Mesothelial cell of epicardium (in vitro differentiated cells): ENCODE measurements at places on chromosomes 13 and 19.

DNA sequence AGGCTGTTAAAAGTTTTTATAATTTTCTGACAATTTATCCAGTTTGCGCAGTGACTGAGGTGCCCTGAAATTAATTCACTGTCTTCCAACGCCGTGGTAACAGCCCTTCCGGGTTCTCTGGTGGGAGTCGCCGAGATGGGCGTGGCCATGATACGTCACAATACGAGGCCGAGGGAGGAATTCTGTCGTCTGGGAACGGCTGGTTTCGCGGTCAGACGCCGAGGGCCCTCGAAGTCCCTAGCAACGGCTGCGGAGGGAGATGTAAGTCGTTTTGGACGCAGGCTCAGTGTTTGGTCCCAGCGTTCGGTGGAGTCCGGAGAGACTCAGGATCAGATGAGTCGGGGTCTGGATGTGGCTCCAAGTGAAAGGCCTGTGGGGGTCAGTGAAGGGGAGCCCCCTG lies 21.7 kb downstream of the ZNF613 start:
- no peak overlapping the region for H3K27ac ChIP-seq
- H3K4me3 ChIP-seq = no peak overlapping the region
- no peaks in the 10 kb centered on the region for H3K27me3 ChIP-seq
- H3K4me1 ChIP-seq = no peaks in the 10 kb centered on the region

DNA sequence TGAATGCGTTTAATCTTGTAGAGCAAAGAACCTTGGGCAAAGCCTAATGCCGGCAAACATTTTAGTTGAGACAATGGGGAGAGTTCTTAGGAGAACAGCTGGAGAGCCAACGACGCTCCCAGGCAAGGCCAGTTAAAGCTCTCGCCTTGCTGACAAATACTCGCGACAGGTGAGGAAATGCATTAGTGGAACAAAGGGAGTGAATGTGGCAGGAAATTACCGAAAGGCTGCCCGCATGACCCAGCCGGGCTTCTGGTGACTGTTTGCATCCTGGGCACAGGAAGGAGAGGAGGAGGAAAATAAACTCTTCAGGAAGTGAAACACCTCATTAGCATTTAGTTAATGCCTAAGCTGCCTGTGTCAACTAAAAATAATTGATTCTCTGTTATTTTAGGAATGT lies 74.6 kb downstream of the SHISA2 start:
- H3K27ac ChIP-seq = no peak overlapping the region
- H3K4me3 ChIP-seq = no peak overlapping the region
- H3K4me1 ChIP-seq = peaks cover 29% of the 10 kb centered on the region
- no peak for DNase-seq
- peaks cover 3% of the 10 kb centered on the region for H3K27me3 ChIP-seq

GRCh38 chr13:97975848-97976609 lies 22.6 kb downstream of the IPO5 start:
- H3K4me1 ChIP-seq = peaks cover 22% of the 10 kb centered on the region
- H3K4me3 ChIP-seq = peak overlapping the region; percentile 89

DNA sequence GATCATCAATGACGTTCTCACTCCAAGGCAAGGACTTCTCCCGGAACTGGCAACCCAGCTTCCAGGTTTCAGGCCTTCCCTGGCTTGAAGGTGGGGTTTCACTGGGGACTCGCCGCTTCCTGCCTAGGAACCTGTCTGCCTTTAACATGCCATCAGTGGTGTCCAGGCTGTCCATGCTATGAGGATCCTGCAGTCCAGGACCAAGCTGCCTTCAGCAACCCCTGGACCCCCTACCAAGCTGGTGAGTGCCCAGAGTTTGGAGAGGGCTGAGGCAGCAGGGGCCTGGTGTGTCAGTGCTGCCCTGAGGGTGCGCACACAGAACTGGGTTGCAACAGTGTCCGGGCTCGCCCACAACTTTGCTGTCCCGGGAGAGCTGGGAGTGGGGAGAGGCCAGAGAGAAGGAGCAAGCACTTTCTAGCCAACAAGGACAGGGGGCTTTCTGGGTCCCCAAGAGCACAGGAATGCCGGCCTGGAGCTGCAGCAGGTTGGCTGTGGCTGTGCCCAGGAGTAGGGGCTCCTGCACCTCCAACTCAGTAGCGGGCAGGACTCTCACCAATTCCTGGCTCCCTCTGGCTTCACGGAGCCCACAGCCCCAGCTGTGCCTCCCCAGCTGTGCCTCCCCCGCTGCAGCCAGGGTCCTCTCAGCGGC lies 1563.2 kb upstream of the MIR17HG start:
- H3K27ac ChIP-seq = no peak overlapping the region
- no peaks in the 10 kb centered on the region for H3K36me3 ChIP-seq
- no peak for DNase-seq
- no peaks in the 10 kb centered on the region for H3K27me3 ChIP-seq
- no peaks in the 10 kb centered on the region for H3K4me1 ChIP-seq
- H3K4me3 ChIP-seq = no peak overlapping the region

DNA sequence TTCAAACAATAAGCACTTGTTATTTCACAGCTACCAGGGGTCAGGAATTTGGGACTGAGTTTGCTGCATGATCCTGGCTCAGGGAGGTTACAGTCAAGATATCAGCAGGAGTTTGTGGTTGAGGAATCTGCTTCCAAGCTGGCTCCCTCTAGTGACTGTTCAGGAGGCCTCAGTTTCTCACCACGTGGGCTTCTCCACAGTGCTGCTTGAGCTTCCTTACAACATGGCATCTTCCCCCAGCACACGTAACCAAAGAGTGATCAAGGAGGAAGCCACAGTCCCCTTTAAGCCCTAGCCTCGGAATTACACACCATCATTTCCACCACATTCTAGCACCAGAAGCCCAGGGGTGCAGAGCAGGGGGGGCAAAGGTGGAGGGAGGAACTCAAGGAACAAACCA lies 28.8 kb downstream of the CELF5 start:
- no peak overlapping the region for H3K27ac ChIP-seq
- peaks cover 12% of the 10 kb centered on the region for H3K27me3 ChIP-seq
- H3K36me3 ChIP-seq = no peaks in the 10 kb centered on the region
- H3K4me1 ChIP-seq = no peaks in the 10 kb centered on the region

DNA sequence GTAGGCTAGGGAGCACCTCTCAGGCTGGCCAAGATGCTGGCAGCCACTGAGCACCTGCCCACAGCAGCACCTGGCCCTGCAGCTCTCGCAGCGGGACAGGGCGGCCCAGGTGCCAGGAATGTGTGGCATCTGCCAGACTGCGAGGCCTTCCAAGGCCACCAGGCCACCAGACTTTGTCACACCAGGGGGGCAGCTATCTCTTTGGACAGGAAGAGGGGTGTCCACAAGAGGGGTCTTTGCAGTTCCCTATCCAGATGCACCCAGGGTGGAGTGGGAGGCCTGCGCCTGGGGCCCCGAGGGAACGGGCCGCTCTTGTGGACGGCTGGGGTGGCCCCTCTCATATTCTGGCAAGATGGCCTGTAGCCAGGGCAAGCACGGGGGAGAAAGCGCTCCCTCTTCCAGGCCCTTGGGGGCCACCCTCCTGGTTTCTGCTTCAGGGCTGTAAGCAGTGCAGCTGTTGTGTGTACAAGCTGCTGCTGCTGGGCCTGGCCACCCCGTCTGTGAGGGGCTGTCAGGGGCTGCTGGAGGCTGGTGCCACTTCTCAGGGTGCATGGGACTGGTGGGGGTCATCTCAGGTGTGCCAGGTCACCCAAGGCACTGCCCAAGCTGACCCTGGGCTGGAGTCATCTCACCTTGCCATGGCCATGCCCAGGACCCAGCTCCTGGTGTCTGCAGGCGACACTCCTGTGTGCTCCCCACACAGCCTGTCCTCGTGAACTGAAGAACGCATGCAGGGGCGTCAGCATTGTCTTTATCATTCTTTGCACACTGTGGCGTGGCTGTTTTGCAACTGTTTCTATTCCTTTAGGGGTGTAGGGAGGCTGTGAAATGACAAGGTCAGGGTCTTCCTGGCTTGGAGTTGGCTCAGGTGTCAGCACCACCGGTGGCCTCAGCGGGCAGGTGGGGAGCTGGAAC lies 1.8 kb downstream of the TEX29 start:
- H3K4me3 ChIP-seq = no peak overlapping the region
- H3K36me3 ChIP-seq = no peaks in the 10 kb centered on the region
- no peaks in the 10 kb centered on the region for H3K27me3 ChIP-seq
- no peak overlapping the region for H3K27ac ChIP-seq
- H3K4me1 ChIP-seq = no peaks in the 10 kb centered on the region

DNA sequence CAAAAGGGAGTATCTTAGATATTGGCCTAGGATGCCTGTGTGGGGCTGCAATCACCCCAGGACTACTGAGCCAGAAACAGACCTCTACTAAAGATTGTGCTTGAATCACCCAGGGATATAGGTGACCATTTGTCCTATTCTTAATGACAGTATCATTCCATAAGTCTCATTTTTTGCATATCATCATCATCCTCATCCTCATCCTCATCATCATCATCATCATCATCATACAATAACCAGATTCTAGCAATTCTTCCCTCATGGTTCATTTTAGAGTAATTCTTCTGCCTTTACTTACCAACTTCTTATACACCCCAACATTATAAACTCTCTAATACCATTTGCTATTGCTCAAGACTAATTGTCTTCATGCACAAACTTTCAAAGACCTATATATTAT lies 226.6 kb downstream of the B3GLCT start:
- H3K36me3 ChIP-seq = no peaks in the 10 kb centered on the region
- peaks cover 8% of the 10 kb centered on the region for H3K4me1 ChIP-seq
- H3K27ac ChIP-seq = no peak overlapping the region
- peaks cover 14% of the 10 kb centered on the region for H3K27me3 ChIP-seq
- no peak overlapping the region for H3K4me3 ChIP-seq

DNA sequence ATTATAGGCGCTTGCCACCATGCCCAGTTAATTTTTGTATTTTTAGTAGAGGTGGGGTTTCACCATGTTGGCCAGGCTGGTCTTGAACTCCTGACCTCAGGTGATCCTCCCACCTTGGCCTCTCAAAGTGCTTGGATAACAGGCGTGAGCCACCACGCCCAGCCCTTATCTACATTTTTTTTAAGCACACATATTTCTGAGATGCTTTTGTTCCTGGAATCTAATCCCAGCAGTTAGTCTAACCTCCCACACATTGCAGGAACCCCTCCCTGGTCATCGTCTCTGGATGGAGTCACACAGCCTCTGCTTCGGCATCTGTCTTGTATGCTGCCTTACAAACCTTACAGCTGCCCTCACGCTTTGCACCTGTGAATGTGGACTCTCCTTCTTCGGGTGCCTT lies 15.1 kb upstream of the KATNAL1 start:
- H3K36me3 ChIP-seq = peaks cover 1% of the 10 kb centered on the region
- H3K4me1 ChIP-seq = peaks cover 7% of the 10 kb centered on the region
- no peak overlapping the region for H3K27ac ChIP-seq
- no peak overlapping the region for H3K4me3 ChIP-seq

DNA sequence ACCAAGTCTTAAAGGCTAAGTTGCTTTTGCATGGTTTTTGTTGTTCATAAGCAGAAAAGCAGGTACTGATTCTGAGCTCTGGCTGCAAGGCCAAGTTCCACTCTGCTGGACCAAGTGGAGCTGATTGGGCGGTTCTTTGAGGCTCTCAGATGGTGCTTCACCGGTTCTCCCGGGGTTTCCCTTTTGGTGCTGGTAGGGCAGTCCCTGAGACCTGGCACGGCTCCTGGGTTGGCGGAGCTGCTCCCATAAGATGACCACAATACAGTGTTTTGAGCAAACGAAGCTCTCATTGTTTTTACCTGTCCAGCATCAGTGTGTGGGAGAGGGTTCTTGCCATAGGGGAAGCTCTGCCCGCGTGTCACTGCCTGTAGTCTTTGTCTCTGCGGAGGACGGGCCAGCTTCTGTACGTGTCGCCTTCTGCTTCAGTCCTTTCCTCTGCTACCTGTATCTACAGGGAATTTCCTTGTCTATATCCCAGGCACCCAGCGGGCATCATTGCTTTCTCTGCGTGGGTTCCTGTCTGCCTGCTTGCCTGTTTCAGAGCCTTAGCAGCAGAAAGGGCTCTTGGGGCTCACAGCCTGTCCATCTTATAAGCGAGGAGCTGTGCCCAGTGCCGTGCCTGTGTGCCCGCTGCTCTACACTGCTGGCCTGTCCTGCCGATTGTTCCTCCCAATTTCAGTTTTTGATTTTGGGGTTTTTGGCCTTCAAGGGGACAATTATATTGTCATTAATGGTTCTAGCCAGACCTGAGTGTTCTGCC lies 2.3 kb downstream of the U2AF2 start:
- H3K27ac ChIP-seq = peak overlapping the region; percentile 50
- H3K36me3 ChIP-seq = peaks cover 7% of the 10 kb centered on the region
- peak overlapping the region; percentile 95 for H3K4me3 ChIP-seq
- peaks cover 32% of the 10 kb centered on the region for H3K4me1 ChIP-seq

GRCh38 chr19:22634450-22634827 lies 315 bp downstream of the ZNF492 start:
- no peaks in the 10 kb centered on the region for H3K4me1 ChIP-seq
- H3K27ac ChIP-seq = no peak overlapping the region
- no peak overlapping the region for H3K4me3 ChIP-seq
- no peak for DNase-seq
- H3K27me3 ChIP-seq = no peaks in the 10 kb centered on the region

- H3K27me3 ChIP-seq = no peaks in the 10 kb centered on the region
- H3K4me3 ChIP-seq = no peak overlapping the region
- H3K27ac ChIP-seq = no peak overlapping the region
- no peaks in the 10 kb centered on the region for H3K36me3 ChIP-seq
- no peak for DNase-seq
- peaks cover 10% of the 10 kb centered on the region for H3K4me1 ChIP-seq
Observed at GRCh38 chr13:97030705-97031452, 36.6 kb upstream of the OXGR1 start.

DNA sequence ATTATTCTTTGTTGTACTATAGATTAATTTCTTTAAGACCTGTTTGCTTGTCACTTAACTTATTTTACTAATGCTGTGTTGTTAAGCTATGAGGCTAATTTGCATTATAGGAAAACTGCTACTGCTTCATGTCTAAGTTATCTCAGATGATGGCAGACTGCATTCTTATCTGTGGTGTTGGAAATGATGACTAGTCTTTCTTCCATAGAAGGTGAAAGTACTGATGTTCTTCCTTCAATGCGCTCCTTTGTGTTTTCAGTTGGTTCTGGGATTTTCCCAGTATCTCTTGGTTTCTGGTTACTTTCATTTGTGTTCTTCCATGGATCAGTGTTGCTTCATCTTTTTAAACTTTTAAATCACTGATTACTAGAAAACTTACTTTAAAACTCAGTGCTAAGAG lies 46.9 kb downstream of the TPP2 start:
- no peak overlapping the region for H3K4me3 ChIP-seq
- no peaks in the 10 kb centered on the region for H3K4me1 ChIP-seq
- H3K36me3 ChIP-seq = peaks cover 40% of the 10 kb centered on the region
- DNase-seq = no peak

- no peak overlapping the region for H3K27ac ChIP-seq
- DNase-seq = no peak
- peaks cover 3% of the 10 kb centered on the region for H3K4me1 ChIP-seq
- peaks cover 6% of the 10 kb centered on the region for H3K36me3 ChIP-seq
- H3K4me3 ChIP-seq = no peak overlapping the region
Observed at GRCh38 chr19:900302-901111, 7.2 kb downstream of the RNU6-9 start.

DNA sequence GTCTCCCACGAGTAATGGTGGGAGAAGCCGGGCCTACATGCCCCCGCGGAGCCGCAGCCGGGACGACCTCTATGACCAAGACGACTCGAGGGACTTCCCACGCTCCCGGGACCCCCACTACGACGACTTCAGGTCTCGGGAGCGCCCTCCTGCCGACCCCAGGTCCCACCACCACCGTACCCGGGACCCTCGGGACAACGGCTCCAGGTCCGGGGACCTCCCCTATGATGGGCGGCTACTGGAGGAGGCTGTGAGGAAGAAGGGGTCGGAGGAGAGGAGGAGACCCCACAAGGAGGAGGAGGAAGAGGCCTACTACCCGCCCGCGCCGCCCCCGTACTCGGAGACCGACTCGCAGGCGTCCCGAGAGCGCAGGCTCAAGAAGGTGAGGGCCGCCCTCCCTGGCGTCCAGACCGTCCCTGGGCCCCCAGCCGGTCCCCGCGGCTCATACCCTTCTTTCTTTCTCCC lies 1.4 kb upstream of the USF2 start:
- DNase-seq = peak; percentile 67
- peak overlapping the region; percentile 98 for H3K27ac ChIP-seq
- H3K27me3 ChIP-seq = no peaks in the 10 kb centered on the region
- peaks cover 19% of the 10 kb centered on the region for H3K4me1 ChIP-seq
- peak overlapping the region; percentile 93 for H3K4me3 ChIP-seq
